Progenitor cell of endocrine pancreas (in vitro differentiated cells): ENCODE measurements at places on chromosomes 5 and 9.

GRCh38 chr5:58901271-58901670 is 318.4 kb downstream of the RAB3C start:
- H3K27me3 ChIP-seq = peaks cover 4% of the 10 kb centered on the region
- no peak for DNase-seq
- H3K36me3 ChIP-seq = no peaks in the 10 kb centered on the region
- H3K4me3 ChIP-seq = no peak overlapping the region

DNA sequence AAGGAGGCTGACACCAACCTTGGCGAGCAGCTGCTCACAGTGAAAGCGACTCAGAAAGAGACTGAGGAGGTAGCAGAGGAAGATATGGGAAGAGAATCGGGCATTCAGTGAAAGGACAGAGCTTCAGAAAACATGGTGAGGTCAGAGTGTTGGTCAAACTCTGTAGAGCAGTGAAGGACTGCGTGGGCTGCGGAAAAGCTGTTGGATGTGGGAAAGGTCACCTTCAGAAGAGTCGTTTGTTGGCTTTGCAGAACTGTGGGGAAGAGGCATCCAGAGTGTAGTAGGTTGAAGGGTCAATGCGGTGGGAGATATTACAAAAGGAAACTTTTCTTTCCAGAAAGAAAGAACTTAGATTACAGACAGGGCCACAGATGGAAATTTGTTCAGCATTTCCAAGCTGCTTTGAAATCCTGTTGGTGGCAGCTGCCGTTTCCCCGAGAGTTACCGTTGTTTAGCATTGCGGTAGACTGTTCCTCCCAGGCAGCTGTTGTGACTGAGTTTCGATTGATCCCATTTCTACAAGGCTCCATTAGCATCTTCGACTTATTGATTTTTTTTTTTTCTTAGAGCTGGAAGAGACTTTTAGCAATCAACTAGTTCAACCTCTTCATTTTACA is 58.3 kb upstream of the AFAP1L1 start:
- H3K36me3 ChIP-seq = no peaks in the 10 kb centered on the region
- no peaks in the 10 kb centered on the region for H3K4me1 ChIP-seq
- no peak overlapping the region for H3K27ac ChIP-seq

DNA sequence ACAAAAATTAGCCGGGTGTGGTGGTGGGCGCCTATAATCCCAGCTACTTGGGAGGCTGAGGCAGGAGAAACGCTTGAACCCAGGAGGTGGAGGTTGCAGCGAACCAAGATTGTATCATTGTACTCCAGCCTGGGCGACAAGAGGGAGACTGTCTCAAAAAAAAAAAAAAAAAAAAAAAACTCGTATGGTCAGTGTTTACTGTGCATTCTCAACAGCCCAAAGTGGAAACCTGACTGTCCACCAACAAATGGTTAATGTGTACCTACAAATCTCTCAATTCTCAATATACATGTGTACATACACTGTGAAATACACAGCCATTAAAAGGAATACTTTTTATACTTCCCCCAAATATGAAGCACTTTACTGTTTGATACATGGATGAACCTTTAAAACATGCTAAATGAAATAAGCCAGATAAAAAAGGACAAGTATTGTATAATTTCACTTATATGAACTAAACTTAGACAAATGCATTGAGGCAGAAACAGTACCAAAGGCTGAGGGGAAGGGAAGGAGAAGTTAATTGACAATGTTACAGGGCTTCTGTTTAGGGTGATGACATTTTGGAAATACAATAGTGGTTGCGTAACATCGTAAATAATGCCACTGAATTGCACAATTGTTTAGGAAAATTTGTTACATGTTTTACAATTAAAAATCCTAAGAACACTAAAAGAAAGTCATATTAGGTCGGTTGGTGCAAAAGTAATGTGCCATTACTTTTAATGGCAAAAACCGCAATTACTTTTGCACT is 16.5 kb downstream of the DNAJA1 start:
- H3K36me3 ChIP-seq = peaks cover 17% of the 10 kb centered on the region
- no peak overlapping the region for H3K4me3 ChIP-seq
- H3K27ac ChIP-seq = peak overlapping the region; percentile 41
- DNase-seq = no peak

- peaks cover 10% of the 10 kb centered on the region for H3K36me3 ChIP-seq
- H3K4me3 ChIP-seq = no peak overlapping the region
- H3K27me3 ChIP-seq = no peaks in the 10 kb centered on the region
- H3K4me1 ChIP-seq = no peaks in the 10 kb centered on the region
Measured at GRCh38 chr5:91079037-91079436, 304.1 kb downstream of the ARRDC3 start.

GRCh38 chr9:35529161-35529823 is 39.4 kb downstream of the RUSC2 start:
- H3K36me3 ChIP-seq = no peaks in the 10 kb centered on the region
- H3K27me3 ChIP-seq = no peaks in the 10 kb centered on the region
- H3K27ac ChIP-seq = peak overlapping the region; percentile 38
- DNase-seq = no peak
- H3K4me3 ChIP-seq = no peak overlapping the region
- H3K4me1 ChIP-seq = no peaks in the 10 kb centered on the region

DNA sequence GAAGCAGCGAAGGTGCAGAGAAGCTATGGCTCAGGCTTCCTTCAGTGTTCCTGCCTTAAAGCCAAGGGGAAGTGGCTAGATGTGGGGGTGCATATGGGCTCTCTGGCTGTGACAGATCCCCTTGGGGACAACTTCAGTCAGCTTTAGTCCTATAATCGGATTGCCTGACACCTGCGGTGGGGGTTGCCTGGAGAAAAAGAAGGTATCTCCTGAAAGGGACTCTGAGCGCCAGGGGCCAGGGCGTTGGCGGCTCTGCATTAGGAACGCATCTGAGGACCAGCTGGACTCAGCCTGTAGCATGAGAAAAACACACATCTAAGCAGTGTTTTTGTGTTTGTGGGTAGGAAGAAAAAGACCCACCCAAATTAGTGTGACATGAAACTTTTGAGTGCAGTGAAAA is 84.3 kb upstream of the OTULINL start:
- no peak overlapping the region for H3K27ac ChIP-seq
- H3K4me1 ChIP-seq = no peaks in the 10 kb centered on the region
- H3K36me3 ChIP-seq = peaks cover 16% of the 10 kb centered on the region
- no peaks in the 10 kb centered on the region for H3K27me3 ChIP-seq
- H3K4me3 ChIP-seq = no peak overlapping the region

DNA sequence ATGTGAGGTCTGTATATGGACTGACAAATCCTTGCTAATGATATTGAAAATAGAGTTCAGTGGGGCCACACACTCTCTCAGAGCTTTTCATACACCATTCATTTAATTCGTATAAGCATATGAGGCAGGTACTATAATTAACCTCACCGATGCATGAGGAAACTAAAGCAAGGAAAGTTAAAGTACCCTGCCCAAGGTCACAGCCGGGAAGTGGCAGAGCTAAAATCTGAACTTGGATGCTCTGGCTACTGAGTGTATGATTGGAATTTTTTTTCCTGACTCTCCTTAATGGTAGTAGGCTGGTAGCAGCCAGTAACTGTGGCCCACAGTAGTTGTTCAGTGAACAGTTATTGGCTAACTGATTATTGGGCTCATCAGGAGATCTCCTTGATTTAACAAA is 135.3 kb downstream of the NUDT12 start:
- H3K36me3 ChIP-seq = no peaks in the 10 kb centered on the region
- H3K27ac ChIP-seq = no peak overlapping the region
- no peaks in the 10 kb centered on the region for H3K27me3 ChIP-seq
- H3K4me1 ChIP-seq = peaks cover 6% of the 10 kb centered on the region

DNA sequence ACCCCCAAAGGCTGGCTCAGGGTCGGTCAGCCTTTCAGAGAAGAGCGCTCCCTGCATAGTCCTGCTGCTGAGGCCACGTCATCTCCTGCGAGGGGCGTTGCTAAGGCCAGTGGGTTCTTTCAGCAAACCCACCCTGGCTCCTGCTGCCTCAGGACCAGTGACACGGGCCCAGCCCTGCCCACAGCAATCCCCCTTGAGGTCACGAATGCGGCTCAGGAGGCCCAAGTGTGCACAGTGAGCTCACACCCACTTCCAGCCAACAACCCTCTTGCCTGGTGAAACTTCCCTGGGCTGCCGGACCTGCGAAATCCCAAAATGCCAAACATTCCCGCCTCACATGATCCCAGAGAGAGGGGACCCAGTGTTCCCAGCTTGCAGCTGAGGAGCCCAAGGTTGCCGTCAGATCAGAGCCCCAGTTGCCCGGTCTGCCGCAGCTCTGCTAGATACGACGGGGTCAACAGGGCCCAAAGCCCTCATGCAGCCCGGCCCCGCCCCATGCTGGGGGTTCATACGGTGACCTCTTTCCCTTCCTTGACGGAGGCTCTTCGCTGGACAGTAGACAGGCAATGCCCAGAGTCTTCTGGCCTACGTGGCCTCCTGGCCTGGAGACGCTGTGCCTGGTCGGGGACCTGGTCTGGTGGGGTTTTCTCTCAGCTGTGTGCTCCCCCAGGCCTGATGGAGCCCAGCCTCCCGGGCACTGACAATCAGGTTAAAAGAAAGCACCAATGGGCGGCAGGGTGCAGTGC is 116.4 kb upstream of the COL5A1 start:
- H3K27me3 ChIP-seq = peaks cover 21% of the 10 kb centered on the region
- DNase-seq = no peak
- no peak overlapping the region for H3K27ac ChIP-seq
- H3K4me3 ChIP-seq = no peak overlapping the region

DNA sequence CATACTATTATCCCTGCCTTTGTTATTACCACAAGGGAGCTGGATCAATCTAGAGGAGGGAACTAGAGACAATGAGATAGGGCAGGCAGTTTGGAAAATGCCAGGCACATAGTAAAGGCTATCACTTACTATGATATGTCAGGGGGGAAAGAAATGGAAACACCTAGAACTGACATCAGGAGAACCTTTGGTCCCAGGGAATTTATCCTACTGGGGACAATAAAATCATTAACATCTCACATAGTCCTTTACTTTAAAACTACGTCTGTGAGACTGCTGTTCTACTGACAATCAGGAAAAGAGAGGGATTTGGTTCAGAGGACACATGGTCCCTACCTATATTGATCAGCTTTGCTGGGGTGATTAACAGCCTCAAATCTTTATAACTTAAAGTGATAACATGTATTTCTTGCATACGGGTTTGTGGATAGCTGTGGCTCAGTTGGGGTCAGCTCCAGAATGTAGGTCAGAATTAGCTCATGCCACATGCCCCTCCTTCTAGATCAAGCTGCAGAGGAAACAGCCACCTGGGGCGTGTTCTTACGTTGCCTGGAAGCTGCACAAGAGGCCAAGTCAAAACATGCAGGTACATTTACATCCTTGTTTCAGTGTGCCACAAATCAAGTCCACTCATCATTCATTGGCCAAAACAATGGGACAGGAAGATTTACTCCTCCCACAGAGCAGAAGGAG is 43.9 kb upstream of the ALDOB start:
- peaks cover 12% of the 10 kb centered on the region for H3K36me3 ChIP-seq
- H3K27ac ChIP-seq = no peak overlapping the region
- no peak overlapping the region for H3K4me3 ChIP-seq
- H3K27me3 ChIP-seq = peaks cover 7% of the 10 kb centered on the region
- H3K4me1 ChIP-seq = peaks cover 8% of the 10 kb centered on the region
- no peak for DNase-seq

DNA sequence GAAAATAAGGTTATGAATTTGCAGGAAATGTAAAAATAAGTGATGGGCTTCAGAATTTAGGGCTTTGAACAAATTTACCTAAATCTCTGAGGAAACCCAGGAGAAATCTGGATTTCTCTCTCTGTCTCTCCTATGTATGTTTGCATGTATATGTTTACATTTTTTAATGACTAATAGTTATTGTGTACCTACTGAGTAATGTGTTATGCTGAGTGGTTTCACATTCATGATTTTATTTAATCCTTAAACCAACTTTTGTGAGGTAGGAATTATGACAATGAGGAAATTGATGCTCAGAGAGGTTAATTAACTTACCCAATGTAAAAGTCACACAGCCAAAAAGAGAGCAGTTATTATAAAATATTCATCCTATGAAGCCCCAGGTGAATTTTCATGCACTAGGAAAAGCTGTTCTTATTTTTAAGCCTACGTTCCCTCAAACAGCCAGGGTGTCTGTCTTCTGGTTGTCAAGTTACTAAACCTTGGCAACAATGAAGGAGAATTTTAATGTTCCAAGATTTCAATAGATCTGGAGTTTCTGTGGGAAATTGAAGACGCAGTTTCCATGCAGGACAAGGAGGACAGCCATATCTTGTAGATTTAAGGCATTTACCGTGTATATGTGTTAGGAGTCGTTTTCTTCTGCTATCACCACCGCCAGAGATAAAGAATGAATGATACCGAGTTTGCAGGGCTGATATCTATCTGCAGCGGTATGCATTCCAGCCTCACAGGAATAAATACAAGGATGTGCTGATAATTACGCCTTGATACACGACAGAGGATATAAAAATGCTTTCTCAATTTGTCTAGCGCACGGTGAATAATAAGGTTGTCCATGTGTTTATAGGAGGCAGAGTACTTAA is 484.8 kb downstream of the ZSWIM6 start:
- peaks cover 22% of the 10 kb centered on the region for H3K4me1 ChIP-seq
- H3K27ac ChIP-seq = no peak overlapping the region
- DNase-seq = no peak
- no peaks in the 10 kb centered on the region for H3K36me3 ChIP-seq

DNA sequence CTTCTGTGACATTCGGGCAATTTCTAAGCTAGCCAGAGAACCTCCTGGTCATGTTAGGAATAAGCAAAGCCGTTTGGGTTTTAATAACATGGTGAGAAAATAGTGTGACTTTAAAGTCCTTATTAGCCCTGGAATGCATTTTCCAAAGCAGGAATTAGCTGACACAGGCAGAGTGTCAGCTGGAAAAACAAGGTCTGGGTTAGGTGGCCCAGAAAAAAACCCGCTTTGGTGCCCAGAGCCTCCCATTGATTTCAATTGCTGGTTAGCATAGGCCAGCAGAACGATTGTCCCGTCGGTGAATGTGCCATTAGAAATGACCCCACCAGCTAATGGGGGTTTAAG is 62.1 kb upstream of the CPEB4 start:
- no peak overlapping the region for H3K4me3 ChIP-seq
- DNase-seq = no peak
- no peaks in the 10 kb centered on the region for H3K36me3 ChIP-seq
- peaks cover 42% of the 10 kb centered on the region for H3K4me1 ChIP-seq
- no peaks in the 10 kb centered on the region for H3K27me3 ChIP-seq

GRCh38 chr9:123368536-123369153 is 12.6 kb downstream of the CRB2 start:
- H3K27ac ChIP-seq = no peak overlapping the region
- no peak for DNase-seq
- H3K4me3 ChIP-seq = no peak overlapping the region
- peaks cover 4% of the 10 kb centered on the region for H3K4me1 ChIP-seq

- peaks cover 12% of the 10 kb centered on the region for H3K4me1 ChIP-seq
- no peaks in the 10 kb centered on the region for H3K36me3 ChIP-seq
- no peak for DNase-seq
Measured at GRCh38 chr9:93060746-93061259, 2.3 kb downstream of the SUSD3 start.

- no peaks in the 10 kb centered on the region for H3K36me3 ChIP-seq
- peaks cover 4% of the 10 kb centered on the region for H3K4me1 ChIP-seq
- DNase-seq = no peak
Measured at GRCh38 chr5:88879724-88880123, 3.3 kb downstream of the MEF2C start.

- no peak for DNase-seq
- no peak overlapping the region for H3K27ac ChIP-seq
- H3K36me3 ChIP-seq = peaks cover 5% of the 10 kb centered on the region
- peaks cover 15% of the 10 kb centered on the region for H3K4me1 ChIP-seq
- H3K27me3 ChIP-seq = no peaks in the 10 kb centered on the region
Measured at GRCh38 chr9:36442710-36443109, 42.6 kb upstream of the RNF38 start.
